NCI-H187 treated with DMSO at 0.1 percent for 48 hours (cell line): ENCODE measurements at places on chromosomes 3 and 15.

- DNase-seq, result no peak
Measured at GRCh38 chr3:30638685-30639412, 32.4 kb downstream of the TGFBR2 start.

- DNase-seq, result no peak
Measured at GRCh38 chr3:170228093-170228766, 6.0 kb downstream of the PRKCI start.

DNA sequence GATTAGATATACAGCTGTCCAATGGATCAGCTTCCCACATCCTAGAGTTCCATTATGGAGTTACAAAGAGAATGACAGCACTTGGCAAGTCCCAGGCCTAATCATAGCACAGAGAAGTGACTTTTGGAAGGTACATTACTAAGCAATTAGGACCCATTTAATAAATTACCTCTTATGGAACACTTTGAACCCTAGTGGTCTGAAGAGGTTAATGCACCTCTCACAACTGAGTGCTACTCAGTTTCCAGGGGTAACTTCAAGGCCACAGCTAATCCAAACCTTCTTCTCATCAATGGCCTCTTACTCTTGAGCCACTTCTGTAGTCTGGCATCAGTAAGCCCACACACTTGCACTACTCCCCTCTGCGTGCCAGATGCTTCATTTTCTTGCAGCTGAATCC, 34.9 kb upstream of the MEIS2 start:
- peak; percentile 82 for DNase-seq

DNA sequence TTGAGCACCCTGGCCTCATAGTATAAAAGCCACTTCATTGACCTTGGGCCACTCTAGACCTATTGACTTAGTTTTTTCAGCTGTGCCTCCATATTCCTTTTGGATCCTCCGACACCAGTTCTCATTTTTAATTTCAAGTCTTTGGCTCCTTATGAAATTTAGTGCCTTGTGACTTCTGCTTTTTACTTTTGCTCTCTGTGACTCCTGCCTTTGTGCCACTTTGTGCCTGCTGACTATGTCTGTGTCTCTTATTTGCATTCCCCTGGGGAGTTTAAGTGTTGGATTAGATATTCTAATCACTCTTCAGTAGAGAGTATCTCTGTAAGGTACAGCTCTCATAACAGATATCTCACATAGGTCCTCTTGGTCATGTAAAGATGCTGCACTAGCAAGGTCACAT, 39.6 kb upstream of the GPR149 start:
- no peak for DNase-seq

- no peak for DNase-seq
Measured at GRCh38 chr3:151552589-151552988, 91.7 kb upstream of the IGSF10 start.

- DNase-seq, result no peak
Measured at GRCh38 chr15:89111961-89112340, 23.7 kb downstream of the ABHD2 start.

GRCh38 chr3:10551821-10552630, 46.6 kb upstream of the ATP2B2 start:
- no peak for DNase-seq

- no peak for DNase-seq
Measured at GRCh38 chr3:169809230-169809795, 3.4 kb upstream of the LRRIQ4 start.

GRCh38 chr3:161415506-161416231, 44.4 kb upstream of the SPTSSB start:
- DNase-seq, result no peak

DNA sequence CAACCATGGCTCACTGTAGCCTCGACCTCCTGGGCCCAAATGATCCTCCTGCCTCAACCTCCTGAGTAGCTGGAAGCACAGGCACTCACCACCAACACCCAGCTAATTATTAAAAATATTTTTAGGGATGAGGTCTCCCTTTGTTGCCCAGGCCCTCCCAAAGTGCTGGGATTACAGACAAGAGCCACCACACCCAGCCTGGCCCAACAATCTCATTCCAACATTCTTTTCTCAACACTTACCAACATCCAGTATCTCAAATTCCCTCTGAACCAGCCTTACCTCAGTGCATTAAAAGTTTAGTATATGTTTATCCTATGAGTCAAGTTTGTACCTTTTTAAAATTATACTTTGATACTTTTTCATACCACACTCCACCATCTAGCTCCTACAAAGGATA, 25.0 kb downstream of the ANXA2 start:
- no peak for DNase-seq

- DNase-seq, result no peak
Measured at GRCh38 chr3:96622878-96623277, 191.5 kb upstream of the EPHA6 start.

DNA sequence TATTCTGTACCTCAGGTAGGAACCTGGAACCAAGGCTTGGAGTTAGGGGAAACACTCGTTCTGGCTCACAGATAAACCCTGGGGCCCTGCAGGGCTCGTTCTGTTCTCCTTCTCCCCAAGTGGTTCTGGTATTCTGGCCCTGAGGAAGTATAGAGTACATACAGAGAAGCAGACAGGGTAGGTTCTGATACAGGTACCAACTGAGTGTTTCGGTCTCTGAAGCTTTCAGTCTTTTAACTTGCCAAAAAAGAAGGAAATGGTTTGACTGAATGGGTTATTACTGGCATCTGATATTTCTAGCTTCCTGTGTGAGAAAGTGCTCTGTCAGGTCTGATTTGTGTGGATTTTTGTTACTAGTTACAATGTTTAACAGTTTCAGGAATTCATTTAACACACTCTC, 67.3 kb downstream of the UBE2E2 start:
- no peak for DNase-seq
